ENCODE measurements at places on chromosomes 6 and 20. TPM values are rescaled to one million over a fixed set of nuclear protein-coding genes. Genes with fewer than 3 reads are reported as not detected.

COL11A2 gene
- total RNA-seq, result 3.8 TPM

RBM38 gene
- 16.6 TPM for total RNA-seq

ZBTB46 gene
- total RNA-seq, result 94.4 TPM

TRIM15 gene
- not detected for total RNA-seq

E2F1 gene
- 66.0 TPM for total RNA-seq

SLC13A3 gene
- 5.8 TPM for total RNA-seq

PNPLA1 gene
- total RNA-seq, result not detected

GINS1 gene
- total RNA-seq, result 5.3 TPM

SRSF12 gene
- 12.1 TPM for total RNA-seq

ATP9A gene
- 66.1 TPM for total RNA-seq

SNX14 gene
- 73.6 TPM for total RNA-seq

MUC21 gene
- total RNA-seq, result not detected

CCN5 gene
- not detected for total RNA-seq

C6orf58 gene
- not detected for total RNA-seq

UBD gene
- total RNA-seq, result not detected

PEX6 gene
- total RNA-seq, result 13.8 TPM

CD109 gene
- 0.49 TPM for total RNA-seq

LRRC73 gene
- total RNA-seq, result 1.2 TPM
